NCI-H2081 treated with DMSO at 0.1 percent for 48 hours (cell line): ENCODE measurements at places on chromosomes 2 and 18.

GRCh38 chr2:42053482-42053790 is 5.6 kb downstream of the PKDCC start:
- DNase-seq: no peak

- no peak for DNase-seq
These were observed 29.0 kb downstream of the TNFRSF11A start for GRCh38 chr18:62354151-62354550.

GRCh38 chr2:128228894-128229293 is 89.8 kb downstream of the HS6ST1 start:
- DNase-seq: peak; percentile 64

- DNase-seq: no peak
These were observed 22.8 kb upstream of the DNAH6 start for GRCh38 chr2:84493514-84493913.

DNA sequence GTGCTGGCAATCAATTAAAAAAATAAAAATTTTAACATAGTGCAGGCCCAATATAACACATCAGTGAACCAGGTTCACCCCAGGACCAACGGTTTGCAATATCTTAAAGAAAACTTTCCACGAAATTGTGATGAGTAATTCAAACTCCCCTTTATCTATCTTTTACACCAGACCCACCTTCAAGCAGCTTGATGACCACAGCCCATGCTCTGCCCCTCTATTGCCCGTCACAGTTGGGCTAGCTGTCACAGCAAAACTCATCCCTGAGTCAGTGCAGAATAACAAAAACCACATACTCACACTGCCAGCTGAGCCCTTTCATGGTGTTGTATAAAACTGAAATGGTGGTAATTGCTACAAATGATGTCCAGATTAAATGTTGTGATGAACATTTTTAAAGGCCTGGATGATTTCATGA is 112.5 kb upstream of the CREB1 start:
- DNase-seq: no peak

- DNase-seq: no peak
These were observed 104.4 kb downstream of the NOL4 start for GRCh38 chr18:34120294-34120693.

- no peak for DNase-seq
These were observed 182.0 kb downstream of the ZBTB7C start for GRCh38 chr18:48227206-48227605.

DNA sequence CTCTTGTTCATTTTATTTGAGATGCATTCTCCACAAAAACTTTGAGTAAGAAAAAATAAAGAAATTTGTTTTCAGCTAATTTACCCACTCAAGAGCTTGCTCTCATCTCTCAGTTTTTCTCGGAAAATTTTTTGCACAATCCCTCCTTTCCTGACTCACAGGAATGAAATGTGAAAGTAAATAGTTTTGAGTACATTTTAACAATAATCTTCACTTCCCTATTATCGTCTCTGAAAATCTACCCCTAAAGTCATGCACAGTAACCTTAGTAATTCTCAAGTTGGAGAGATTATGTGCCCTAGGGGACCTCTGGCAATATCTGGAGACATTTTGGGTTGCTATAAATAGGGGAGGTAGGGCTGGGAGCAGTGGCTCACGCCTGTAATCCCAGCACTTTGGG is 2.6 kb downstream of the CYB5A start:
- no peak for DNase-seq

- no peak for DNase-seq
These were observed 49.2 kb downstream of the CLASP1 start for GRCh38 chr2:121599963-121600651.

DNA sequence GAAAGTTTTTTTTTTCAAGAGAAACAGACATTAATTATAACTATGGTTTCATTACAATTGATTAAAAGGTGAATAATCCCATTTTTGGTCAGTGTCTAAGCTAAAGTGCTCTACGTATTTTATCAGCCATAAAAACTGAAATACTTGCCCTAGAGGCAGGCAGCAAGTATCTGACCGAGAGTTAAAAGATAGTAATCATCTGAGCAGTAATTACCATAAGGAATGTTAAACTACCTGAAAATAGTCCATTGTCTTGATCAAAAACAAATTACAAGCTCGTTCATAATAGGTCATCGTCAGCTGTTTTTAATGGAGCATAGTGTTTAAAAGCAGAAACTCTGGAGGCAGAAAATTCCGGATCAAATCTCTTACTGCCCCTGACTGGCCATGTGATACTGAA is 105.7 kb upstream of the ZEB2 start:
- no peak for DNase-seq

GRCh38 chr18:48826271-48826670 is 124.5 kb downstream of the SMAD7 start:
- no peak for DNase-seq

DNA sequence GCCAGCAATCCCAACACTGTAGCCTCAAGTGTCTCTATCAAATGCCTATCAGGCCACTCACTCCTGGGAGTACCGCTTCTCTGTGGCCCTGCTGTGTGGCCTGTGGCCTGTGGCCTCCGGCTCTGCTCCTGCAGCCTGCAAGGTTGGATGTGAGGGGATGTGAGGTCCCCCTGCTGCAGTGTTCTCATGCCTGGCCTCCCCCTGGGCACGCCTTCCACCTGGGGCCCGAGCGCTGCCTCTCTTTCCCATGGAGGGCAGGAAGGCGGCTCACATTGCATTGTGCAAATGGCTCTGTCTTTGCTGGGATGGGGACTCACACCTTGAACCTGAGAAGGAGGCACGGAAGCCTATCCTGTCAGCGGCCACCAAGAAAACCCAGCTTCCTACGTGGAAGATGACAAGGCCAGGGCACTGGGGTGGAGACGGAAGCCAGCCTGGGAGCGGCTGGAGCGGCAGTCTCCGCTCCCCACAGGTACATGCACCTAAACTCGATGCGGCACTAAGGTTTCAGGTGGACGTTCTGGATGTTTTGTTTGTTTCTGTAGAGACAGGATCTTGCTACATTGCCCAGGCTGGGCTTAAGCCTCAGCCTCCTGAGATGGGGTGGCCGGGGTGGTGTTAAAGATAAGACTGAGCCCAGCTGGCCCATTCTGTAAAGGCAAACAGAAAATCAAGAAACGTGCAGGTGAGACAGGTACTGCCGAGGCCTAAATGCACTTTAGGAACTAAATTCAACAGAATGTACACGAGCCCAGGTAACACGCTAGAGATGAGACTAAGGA is 140.1 kb downstream of the HDAC4 start:
- DNase-seq: no peak

- DNase-seq: peak; percentile 71
These were observed 19.6 kb upstream of the KIF3C start for GRCh38 chr2:26001743-26002351.

DNA sequence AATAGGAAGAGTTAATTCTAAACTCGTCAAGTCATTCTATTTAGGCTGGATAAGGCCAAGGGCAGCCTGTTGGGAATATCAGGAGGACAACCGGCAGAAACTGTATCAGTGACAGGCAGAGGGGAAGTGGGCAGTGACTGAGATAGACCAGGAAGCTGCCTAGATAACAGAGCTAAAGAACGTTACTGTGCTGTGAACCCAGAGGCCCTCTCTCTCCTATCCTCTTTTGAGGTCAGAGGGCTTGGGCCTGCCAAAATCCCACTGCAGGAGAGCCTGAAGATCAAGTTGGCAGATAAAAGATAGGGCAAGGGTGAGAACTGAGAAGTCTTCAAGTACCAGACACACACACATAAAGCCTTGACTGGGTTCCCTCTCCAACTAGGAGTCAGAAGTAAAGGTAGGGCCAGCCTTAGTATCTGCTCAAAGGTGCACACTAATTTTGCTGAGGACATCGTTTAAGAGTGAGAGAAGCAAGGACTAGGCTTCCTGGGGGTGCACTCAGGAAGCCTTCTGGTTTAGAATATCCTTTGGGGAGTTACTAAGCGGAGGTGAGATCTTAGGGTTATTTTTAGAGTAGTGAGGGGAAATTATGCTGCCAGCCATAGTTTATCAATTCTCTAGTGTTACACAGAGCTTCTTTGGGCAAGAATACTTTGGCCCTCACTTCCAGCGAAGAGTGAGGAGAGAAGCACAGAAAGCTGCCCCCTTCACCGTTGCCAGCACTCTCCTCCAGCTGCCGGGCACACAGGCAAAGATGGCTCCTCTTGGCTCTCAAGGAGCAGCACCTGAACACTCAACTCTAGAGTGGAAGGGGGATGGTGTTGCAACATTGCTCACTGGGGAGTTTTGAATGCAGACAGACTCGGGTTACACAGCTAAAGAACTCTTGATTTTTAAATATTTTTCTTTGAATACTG is 9.8 kb downstream of the CAVIN2 start:
- no peak for DNase-seq

GRCh38 chr18:58325494-58325893 is 281.5 kb downstream of the NEDD4L start:
- DNase-seq: no peak

- no peak for DNase-seq
These were observed 19.8 kb downstream of the PIK3C3 start for GRCh38 chr18:41974796-41975201.

DNA sequence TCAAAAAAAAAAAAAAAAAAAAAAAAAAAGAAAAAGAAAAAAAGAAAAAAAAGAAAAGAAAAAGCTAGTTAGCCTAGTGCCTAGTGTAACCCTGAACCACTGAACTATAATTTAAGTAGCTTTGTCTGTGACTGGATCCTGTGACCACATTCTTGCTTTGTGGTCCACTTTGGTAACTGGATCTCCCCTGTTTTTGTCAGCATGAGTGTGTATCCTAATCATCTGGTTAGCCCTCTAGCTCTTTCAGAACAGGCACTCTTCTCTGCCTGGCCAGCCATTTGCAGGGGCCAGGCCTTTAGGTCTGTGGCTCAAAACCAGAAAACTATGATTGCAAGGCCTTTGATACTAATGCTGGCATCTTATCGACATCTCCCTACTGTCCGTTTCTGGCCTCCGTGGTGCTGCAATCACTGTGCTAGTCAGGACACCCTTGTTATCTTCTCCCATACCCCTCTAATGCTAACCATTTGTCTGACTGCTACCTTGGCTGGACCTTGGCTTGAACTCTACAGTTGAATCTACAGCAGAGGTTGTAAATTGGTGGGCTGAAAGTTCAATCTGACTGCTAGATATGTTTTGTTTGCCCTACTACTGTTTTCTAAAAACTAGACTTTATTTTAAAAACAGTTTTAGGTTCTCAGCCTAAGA is 40.5 kb downstream of the RBKS start:
- DNase-seq: no peak

DNA sequence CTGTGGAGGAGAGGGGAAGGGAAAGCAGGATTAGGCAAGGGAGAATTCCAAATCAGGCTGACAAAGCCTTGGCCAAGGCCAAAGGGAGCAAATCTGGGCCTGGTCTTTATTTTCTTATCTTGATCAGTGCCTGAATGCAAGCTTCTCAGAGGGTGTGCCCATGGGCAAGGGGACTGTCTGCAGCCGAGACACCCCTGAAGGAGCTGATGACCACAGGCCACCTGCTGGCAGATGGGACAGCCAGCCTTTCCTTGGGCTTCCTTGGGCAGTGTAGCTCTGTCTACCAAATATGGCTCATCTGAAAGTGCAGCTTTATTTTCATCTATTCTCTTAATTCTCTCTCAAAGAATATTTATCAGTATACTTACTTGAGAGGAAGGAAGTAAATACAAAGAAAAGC is 117.0 kb downstream of the PKP4 start:
- DNase-seq: no peak

DNA sequence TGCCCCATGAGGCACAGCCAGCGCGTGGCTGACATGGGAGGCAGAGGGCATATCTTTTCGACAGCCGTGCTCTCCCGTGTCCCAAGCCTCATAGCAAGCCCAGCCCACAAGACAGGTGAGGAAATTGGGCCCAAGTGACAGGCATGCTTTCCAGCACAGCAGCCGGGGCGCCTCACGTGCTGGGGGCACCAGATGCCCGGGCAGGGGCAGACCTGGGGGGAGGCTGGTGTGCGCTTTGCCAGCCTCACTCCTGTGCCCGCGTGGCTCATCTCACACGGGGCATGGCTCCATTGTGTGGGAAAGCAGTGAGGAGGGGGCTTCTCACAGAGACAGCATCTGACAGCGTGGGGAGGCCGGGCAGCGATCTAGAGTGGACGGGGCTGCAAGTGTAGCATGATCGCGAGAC is 93.2 kb downstream of the USP40 start:
- no peak for DNase-seq

DNA sequence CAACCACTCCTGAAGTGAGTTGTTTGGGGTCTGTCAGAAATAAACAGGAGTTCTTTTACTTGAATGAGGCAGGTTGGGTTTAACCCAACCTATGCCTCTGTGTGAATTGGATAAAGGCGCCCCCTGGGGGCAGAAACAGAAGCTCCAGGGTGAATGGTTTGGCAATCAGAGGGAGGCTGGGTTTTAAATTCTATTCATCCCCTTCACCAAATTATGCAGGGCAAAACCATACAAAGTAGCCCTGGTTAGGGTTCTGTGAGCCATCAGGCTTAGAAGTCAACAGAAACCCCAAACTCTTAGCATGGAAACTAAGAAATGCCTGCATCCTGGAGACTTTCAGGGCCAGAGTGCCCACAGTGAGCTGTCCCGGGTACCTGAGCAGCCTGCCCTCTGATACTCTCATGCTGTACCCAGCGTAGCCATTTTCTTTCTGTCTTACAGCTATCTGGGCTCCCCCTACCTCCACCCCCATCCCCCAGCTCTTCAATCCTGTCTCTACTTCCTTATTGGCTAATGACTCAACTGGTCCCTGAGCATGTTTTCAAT is 241.5 kb downstream of the ICOS start:
- no peak for DNase-seq

DNA sequence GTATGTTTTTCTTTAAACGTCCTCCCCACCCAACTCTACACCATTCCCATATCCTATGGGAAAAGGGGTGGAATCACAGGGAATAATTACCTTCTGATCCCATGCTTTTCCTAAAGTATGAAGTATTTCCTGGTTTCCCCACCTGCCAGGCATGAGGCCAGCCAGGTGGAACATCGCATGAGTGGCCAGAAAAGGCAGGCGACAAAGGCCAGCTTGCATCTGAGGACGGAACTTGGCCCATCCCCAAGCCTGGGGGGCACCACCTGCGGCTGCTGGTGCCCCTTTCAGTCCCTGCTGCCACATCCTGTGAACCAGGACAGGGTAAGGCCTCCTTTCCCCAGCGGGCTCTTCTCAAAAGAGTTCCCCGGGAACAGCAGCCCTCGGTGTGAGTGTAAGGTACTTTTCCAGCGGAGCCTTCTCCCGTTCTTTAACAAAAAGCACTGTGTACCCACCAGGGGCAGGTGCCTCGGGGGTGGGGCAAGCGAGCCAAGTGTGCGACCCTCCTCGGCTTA is 1.2 kb upstream of the ERFE start:
- DNase-seq: no peak

- no peak for DNase-seq
These were observed 111.3 kb downstream of the ESCO1 start for GRCh38 chr18:21489119-21489750.

DNA sequence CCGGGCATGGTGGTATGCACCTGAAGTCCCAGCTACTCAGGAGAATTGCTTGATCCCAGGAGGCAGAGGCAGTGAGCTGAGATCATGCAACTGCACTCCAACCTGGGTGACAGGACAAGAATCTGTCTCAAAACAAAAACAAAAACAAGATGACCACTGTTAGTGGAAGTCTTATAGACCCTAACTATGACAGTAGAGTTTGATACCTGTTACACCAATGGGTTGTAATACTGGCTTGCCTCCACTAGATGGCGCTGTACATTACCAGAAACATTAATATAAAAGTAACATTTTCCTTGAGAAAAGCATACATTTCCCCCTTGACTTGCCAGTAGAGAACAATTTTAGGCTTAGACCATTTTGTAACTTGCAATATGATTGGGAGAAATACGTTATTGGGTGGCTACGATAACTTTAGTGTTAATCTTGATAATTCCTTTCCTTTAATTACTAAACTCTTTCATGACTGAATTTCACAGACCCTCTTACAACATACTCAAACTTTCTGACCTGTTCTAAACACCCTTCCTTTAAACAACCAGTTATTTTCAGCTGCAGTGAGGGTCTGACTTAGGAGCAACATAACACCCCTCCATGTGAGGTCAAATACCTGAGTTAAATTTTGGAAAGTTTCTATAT is 19.5 kb downstream of the SLC25A52 start:
- no peak for DNase-seq
